Activated CD8-positive, alpha-beta memory T cell treated with anti-CD3 and anti-CD28 coated beads for 4 hours (primary cell): ENCODE measurements at places on chromosomes 1 and 21.
A peak's percentile ranks its signal among the peaks of the same experiment; 100 is the strongest.

DNA sequence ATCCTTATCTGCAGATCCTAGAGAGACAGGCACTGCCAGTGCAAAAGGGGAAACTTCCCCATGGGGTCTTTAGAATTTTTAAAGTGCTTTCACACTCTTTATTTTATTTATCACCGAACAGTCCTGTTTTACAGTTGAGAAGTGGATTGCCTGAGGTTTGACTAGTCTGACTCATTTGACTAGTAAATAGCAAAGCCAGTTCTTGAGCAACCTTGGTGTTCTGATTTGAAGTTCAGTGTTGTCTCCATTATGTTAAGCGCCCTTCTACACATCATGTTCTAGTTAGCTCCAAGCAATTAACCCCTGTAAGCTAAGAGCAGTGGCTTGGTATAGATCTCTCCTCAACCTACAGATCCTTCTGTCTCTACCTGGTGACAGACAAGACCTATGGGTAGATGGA is 262.9 kb downstream of the CACNA1E start:
- DNase-seq: no peak

DNA sequence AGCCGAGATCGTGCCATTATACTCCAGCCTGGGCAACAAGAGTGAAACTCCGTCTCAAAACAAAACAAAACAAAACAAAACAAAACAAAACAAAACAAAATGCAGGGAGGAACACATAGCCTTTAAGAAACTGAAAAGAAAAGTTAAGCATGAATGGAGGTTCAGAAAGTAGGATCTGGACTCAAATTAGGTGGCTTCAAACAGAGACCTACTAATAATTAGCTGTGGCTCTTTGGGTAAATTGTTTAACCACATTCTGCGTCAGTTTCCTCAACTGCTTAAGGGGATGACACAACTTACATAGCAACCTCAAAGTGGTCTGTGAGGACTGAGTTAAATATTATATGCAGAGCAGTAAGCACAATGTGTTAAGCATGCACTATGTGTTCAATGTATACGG is 458.2 kb downstream of the ADGRL2 start:
- DNase-seq: no peak

DNA sequence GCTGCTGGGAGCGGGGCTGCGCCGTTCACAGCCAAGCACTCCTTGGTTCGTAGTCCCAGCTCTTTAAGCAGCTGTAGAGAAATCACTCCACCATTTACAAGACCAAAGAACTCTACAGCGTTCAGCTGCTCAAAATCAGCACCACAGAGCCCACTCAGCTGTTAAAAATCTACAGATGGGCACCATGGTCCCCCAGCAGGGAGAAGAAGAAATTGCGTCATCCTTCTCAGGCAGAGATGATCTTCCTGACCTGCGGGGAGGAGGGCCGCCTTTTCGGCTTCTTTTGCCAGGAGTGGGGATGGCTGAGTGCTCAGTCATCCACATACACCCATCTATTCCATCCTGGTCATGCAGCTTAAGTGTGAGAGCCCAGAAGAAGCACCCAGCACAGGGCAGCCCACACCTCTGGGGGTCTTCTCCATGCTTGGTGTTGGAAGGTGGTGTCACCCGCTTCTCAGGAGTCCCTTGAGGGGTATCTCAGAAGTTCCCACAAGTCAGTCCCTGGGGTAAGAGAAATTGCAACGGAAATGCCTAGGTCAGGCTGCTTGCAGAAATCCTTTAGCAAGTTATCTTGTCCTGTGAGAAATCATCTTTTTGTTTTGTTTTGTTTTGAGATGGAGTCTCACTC is 163.8 kb downstream of the NPHP4 start:
- no peak for DNase-seq

GRCh38 chr1:151435174-151435573 is 24.1 kb downstream of the POGZ start:
- DNase-seq: no peak

- DNase-seq: no peak
Measured at GRCh38 chr1:159429074-159429861, 2.7 kb upstream of the OR10J4 start.

DNA sequence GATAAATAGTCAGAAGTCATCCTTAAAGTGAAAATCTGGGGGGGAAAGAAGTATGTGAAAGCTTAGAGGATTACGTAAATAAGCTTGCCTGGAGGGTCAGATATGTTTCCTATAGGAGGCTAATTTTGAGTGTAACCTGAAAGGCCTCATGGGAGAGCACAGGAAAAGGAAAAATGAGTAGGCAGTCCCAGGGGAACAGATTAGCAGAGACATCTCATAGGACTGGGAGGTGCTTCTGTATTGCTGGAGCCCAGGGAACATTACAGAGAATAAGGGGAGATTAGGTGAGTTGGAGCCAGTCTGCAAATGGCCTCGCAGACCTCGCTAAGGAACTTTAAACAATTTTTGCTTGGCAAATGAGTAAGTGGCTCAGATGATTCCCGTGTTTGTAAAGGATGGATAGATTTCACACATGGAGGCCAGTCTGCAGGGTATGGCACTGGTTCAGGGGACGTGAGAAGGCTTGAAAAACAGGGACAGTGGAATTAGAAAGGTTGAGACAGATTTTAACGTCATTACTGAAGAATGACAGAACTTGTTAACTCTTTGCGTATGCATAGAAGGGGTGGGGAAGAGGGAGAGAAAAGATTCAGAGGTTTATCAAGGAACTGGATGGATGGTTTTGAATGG is 149.1 kb downstream of the GREM2 start:
- DNase-seq: no peak

DNA sequence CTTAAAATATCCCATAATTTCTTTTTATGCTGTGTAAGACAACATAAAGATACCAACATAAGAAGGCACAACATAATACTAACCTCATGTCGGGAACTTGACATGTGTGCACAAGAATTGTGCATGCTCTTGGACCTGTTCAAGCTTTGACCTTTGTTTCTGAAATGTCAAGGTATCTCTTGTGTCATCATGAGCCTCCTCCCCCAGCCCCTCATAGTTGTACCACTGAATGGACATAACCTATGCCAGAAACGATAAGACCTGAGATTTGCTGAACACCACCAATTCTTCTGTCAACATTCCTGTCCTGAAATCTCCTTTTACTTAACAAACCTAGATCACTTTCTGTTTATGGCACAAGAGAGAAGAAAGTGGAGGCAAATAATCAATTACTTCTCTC is 29.4 kb upstream of the PROX1 start:
- no peak for DNase-seq

DNA sequence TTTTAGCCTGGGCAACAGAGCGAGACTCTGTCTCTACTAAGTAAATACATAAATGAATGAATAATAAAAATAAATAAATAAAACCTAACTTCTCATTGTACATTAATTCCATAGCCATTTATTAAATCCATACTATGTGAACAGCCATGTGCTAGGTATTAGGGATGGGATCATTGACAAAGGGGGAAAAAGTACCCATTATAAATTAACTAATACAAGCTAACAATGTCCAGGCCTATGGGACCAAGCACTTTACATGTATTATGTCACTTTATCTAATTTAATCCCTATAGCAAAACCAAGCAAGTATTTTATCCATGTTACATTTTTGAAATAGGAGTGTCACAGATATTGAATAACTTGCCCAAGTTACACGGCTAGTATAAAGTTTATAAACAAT is 2.6 kb upstream of the CDC7 start:
- DNase-seq: no peak

- no peak for DNase-seq
Measured at GRCh38 chr1:15110128-15110866, 43.2 kb upstream of the TMEM51 start.

DNA sequence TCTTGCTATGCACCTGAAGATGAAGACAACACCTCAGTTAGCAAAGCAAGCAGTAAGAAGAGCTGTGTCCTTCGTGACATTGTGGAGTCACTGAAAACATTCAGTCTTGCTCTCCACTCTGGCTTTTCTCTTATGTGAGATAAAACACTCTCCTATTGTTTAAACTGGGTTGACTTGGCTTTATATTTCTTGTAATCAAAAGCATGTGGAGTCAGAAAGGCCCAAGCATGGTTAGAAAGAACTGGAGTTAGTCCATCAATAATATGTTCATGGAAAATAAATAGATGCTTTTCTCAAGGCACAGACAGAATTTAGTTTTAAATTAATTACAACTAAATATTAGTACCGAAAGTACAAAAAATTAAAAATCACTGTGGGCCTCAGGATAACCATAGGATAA is 61.7 kb downstream of the UBE2U start:
- DNase-seq: no peak

- DNase-seq: peak; percentile 12
Measured at GRCh38 chr1:109201123-109201703, 12.5 kb upstream of the SARS1 start.

DNA sequence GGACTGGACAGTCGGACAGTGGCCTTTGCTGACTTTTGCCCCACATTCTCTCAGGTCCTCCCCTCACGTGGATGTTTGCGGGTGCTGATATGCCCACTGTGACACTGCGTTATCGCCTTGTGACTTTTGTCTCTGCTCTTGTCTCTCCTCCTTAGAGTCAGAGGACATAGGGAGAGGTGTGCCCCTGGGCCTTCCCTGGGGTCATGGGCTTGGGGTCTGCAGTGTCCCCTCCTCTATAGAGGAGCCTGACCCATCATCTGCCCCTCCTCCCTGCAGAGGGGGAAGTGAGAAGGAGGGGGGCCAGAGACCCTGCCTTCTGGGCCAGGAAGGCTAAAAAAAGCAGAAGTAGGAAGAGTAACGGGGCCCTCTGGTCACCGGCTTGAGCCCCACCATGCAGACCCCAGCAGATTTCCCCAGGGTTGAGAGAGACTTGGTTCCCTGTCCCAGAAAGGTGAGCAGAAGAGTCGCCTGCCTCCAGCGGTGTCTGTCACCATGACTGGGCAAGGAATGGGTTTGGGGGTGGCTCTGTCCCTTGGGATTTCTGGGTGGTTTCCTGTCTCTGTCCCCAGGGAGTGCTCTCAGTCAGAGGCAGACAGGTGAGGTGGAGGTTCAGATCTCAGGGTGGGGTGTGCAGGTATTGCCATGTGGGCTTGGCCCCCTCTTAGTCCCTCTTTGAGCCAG is 13.3 kb downstream of the RPS6KA1 start:
- DNase-seq: no peak

DNA sequence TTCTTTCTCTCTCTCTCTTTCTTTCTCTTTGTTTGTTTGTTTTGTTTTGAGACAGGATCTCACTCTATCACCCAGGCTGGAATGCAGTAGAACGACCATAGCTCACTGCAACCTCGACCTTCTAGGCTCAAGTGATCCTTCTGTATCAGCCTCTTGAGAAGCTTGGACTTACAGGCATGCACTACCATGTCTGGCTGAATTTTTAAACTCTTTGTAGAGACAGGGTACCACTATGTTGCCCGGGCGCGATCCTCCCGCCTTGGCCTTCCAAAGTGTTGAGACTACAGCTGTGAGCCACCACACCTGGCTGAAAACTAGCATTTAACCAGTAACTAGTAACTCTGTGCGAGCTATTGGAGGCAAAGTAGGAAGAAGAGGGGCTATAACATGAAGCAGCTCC is 325.5 kb downstream of the ZP4 start:
- no peak for DNase-seq

- no peak for DNase-seq
Measured at GRCh38 chr1:159763686-159764085, 17.1 kb upstream of the DUSP23 start.

GRCh38 chr1:143698016-143698415 is 273.8 kb downstream of the FAM72C start:
- no peak for DNase-seq

GRCh38 chr1:74504933-74505512 is 7.4 kb downstream of the LRRC53 start:
- no peak for DNase-seq

DNA sequence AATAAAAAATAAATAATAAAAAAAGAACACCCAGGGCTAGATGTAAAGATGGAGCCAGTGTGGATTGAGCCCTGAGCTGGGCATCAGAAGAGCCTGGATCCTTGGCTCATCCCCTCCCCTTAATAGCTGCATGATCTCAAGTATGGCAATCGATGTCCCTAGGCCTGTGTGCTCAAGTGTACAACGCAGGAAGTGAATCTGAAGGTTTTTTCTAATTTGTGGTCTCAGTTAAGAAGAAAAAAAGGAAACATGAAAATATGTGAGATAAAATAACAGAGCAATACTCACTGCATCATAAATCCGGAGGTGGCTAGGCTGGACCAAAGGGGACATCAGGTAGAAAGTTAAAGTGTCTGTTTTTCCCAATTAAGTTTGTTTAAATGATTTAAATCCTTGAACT is 47.3 kb upstream of the SLC44A3 start:
- no peak for DNase-seq

GRCh38 chr1:209516771-209517680 is 66.5 kb upstream of the CAMK1G start:
- DNase-seq: no peak

DNA sequence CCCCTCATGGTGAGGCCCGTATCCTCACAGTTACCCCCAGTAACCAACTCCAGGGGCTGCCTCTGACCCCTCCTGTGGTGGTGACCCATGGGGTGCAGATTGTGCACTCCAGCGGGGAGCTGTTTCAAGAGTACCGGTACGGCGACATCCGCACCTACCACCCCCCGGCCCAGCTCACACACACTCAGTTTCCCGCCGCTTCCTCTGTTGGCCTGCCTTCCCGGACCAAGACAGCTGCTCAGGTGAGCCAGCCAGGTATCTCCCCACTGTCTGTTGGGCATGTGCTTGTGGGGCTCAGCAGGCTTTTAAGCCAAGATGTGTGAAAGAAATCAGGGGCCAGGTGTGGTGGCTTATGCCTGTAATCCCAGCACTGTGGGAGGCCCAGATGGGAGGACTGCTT is 39.9 kb downstream of the ZBTB17 start:
- no peak for DNase-seq

DNA sequence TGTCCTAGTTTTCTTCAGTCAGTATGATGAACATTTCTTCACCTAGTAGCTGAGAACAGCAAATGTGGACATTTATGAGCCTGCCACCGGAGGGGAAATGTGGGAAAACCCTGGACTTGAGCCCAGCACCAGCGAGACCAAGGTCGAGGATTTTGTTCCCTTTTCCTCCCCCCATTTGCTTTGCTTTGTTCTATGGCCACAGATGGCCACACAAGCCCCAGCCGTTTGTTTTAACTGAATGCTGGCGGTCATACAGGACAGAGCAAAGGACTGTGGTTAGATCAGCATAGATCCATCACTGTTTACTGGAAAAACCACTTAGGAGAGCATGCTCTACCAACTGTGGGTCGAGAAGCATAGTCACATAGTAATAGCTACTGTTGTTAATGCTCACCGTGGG is 20.9 kb downstream of the SH2D2A start:
- no peak for DNase-seq

DNA sequence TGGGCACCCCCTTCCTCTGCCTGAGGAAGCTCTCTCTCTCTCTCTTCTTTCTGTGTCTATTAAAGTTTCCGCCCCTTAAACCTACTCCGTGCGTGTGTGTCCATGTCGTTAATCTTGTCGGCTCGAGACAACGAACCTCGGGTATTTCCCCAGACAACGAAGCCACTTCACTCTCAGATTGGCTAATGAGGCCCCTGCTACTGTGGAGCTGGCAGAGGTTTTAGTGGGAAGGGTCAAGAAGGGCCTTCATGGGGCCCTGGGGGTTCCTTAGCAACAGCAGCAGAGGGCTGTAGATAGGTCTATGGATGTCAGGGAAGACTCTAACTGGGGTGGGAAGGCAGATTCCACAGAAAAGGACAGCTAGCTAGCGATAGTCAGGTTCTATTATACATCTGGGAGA is 239.8 kb upstream of the RAB4A start:
- no peak for DNase-seq
